ENCODE measurements at places on chromosomes 11 and 22.

DNA sequence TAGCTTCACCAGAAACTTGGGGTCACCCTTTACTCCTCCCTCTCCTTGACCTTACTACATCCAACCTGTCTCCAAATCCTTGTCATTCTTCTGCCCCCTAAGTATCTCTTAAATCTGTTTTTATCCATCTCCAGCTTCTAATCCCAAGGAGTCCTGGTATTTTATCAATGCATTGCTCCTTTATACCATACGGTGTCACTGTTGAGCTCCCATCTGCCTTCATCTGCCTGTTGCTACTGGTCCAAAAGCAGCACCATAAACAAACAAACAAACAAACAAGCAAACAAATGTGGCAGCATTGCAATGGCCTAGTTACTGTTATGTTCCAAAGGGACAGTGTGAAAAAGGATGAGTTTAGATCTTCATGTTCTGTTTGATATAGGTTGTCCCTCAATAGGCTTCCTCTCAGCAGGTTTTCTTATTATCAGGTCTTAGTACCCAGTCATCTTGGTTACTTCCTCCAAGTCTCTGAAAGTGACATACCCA is 34.2 kb downstream of the DNHD1 start:
- no peak for DNase-seq

DNA sequence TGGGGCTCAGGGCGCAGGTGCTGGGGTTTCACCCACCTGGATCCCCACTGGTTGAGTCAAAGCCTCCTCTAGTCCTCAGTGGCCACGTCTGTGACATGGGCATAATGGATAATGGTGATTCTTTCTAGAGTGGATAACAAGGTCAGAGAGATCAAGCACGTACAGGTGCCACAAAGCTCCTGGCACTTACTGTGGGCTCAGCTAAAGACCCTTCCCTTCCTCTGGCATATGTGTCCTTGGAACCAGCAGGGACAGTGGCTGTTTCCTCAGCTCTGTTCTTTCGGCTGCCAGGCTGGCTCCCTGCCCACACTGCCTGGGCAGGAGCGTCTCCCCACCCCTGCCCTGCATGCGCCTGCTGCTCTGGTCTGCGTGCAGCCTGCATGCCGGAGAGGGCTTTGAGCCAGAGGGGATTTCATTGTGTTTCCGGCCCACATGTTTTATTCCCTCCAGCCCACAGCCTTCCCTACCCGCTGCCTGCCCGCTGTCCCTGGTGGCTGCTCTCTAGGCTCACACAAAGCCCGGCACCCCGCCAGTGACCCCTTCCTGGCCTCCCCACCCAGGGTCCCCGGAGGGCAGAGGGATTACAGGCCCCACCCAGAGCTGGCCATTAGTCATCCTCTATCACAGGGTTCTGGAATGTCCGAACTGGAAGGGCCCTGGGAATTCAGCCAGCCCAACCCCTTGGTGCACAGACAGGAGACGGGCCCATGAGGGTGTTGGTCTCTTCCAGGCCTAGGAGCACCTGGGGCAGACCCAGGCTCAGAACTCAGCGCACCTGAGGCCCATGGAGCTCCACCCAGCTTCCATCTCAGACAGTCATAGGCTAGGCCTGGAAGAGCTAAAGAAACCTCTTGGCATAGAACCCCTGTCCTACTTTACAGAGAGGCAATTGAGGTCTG is 55.3 kb upstream of the GCAT start:
- DNase-seq: no peak

DNA sequence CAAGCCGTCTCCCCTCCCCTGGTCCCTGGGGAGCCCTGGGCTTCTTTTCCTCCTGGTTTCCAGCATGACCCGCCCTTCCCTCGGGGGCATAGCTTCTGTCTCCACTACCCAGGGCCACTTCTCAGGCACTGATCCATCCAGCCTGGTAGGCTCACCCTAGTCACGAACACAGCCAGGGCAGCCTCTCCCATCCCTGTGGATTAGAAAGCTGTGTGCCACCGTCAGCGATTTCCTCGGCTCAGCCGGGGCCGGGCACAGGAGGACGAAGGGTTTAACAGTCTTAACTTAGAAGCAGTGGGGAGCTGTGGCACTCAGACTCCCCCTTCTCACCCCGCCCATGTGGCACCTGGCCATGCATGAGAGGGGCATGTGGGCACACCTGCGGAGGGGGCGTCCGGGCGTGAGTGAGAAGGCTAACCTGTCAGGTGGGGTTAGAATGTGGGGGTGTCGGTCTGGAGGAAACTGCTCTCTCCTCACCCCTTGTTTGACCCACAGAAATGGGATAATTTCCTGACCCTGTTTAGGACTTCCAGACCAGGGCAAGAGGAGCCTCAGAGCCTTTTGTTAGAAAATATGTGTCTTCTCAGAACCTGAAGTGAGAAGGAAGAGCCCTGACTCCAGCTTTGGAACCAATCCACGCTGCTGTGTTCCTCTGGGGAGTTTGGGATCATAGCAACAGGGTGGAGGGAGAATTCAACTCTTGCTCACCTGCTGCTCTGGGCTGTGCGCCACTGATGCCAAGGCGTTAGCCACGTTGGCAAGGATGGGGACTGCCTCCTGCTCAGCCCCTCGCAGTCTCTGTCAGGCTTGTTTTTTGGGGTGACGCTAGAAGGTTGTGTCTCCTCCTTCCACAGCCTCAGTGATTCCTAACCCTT is 14.6 kb downstream of the GLB1L2 start:
- DNase-seq: no peak

DNA sequence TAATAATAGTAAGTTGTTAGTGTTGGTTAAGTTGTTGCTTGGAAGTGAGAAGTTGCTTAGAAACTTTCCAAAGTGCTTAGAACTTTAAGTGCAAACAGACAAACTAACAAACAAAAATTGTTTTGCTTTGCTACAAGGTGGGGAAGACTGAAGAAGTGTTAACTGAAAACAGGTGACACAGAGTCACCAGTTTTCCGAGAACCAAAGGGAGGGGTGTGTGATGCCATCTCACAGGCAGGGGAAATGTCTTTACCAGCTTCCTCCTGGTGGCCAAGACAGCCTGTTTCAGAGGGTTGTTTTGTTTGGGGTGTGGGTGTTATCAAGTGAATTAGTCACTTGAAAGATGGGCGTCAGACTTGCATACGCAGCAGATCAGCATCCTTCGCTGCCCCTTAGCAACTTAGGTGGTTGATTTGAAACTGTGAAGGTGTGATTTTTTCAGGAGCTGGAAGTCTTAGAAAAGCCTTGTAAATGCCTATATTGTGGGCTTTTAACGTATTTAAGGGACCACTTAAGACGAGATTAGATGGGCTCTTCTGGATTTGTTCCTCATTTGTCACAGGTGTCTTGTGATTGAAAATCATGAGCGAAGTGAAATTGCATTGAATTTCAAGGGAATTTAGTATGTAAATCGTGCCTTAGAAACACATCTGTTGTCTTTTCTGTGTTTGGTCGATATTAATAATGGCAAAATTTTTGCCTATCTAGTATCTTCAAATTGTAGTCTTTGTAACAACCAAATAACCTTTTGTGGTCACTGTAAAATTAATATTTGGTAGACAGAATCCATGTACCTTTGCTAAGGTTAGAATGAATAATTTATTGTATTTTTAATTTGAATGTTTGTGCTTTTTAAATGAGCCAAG is 2.7 kb downstream of the NEAT1 start:
- peak; percentile 82 for DNase-seq

DNA sequence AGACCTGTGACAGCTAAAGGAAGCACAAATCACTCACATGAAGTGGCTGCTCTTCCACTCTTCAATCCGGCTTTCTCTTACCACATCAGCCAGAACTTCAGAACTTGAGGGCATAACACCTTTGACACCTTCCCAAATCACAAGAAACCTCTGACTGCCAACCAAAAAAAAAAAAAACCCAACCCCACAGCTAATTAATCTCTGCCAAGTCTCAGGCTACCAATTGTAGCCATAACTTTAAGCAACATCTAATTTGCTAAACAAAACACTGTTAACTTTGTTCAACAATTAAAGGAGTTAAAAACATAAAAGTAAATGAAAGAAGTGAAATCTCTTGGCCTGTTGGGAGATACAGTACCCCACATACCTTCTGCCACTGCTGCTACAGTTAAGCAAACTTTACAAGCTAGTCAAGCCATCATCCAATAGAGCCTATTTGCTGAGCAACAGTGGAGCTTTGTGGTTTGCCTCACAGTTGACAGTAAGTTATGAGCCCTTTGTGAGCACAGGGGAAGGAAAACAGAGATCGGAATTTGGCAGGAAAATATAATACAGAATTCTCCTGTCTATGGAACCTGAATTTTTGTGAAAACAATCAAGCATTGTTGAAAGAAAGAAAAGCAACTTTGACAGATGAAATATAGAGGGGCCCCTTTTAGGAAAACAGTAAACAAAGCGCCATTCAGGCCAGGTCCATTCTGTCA is at the start of gene SOX6:
SOX6 (minus strand) TSS at position 490 of the 704 bp plus-strand sequence. CDS start 15,298 bp downstream, outside the sequence.
- DNase-seq: no peak

- no peak for DNase-seq
Measured at GRCh38 chr22:38049812-38050619, 7.2 kb upstream of the PICK1 start.

- DNase-seq: no peak
Measured at GRCh38 chr11:101126551-101127196, 2.9 kb downstream of the PGR start.

DNA sequence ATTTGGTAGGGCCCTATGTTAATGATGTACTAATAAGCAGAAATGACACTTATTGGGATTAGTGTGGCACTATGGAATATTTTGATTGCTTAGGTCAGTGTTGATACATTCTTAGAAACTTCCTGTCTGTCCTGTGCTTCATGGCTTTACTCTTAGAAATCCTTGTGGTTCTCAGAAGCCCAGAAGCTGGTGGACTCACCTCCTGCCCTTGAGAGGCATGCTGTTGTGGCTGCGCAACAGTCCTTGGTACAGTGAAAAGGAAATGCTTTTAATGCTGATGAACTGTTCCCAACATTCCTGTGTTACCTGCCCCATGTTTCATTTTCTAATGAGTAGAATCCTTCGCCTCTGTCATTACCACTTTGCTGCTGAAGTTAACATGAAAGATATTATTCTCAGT is 52.4 kb upstream of the MYO18B start:
- DNase-seq: no peak

- no peak for DNase-seq
Measured at GRCh38 chr11:68047437-68048290, 8.8 kb downstream of the TCIRG1 start.

GRCh38 chr11:10580623-10581022 is 12.2 kb upstream of the LYVE1 start:
- DNase-seq: no peak

DNA sequence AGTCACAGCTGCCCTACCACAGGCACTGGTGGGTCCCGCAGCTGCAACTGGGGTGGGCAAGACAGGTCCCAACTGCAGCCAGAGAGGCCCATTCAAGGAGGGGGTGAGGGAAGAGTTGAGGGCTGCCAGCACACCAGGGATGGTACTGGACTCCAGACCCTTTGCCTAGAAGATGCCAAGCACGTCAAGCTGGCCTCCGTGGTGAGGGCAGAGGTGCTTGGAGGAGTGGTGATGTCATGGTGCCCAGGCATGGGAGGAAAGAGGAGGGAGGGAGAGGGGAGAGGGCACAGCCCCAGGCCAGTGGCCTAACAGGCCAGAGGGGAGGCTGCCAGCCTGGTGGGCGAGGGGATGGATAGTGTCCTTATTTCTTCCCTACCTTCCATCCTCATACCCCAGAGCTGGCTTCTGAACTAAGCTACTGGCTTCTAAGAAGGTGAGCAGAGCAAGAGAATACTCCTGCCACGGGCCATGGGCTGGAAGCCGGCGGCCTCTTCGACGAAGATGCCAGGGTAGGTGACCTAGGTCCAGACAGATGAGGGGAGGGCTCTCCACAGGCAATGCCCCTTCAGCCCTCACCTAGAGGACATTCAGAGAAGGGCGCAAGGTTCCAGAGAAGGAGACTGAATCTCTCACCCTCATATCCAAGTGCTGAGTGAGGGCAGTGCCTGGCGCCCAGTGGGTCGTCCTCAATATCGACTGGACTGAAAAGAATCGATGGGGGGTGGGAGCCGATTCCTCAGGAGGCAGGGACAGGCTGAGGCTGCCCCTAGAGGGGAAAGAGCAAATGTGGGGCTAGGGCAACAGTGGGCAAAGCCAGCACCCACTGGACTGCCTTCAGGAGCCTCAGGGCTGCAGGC is 1.8 kb downstream of the SYT7 start:
- no peak for DNase-seq

DNA sequence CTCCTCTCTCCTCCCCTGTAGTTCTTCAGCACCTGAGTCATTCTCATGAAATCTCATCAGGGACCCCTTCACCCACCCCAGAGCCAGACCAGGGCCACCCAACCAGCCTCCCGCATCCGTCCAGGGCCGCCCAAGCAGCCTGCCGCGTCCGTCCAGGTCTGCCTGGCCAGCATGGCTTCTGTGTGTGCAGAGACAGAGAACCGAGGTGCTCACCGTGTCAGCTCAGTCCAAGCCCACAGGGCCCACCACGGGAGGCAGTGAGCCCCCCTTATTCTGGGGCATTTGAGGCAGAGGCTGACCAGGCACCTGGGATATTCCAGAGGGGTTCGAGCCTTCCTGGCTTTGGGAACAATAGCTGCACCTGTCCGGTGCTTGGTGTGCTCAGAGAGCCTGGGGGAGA is 1117.3 kb downstream of the BRD1 start:
- no peak for DNase-seq

DNA sequence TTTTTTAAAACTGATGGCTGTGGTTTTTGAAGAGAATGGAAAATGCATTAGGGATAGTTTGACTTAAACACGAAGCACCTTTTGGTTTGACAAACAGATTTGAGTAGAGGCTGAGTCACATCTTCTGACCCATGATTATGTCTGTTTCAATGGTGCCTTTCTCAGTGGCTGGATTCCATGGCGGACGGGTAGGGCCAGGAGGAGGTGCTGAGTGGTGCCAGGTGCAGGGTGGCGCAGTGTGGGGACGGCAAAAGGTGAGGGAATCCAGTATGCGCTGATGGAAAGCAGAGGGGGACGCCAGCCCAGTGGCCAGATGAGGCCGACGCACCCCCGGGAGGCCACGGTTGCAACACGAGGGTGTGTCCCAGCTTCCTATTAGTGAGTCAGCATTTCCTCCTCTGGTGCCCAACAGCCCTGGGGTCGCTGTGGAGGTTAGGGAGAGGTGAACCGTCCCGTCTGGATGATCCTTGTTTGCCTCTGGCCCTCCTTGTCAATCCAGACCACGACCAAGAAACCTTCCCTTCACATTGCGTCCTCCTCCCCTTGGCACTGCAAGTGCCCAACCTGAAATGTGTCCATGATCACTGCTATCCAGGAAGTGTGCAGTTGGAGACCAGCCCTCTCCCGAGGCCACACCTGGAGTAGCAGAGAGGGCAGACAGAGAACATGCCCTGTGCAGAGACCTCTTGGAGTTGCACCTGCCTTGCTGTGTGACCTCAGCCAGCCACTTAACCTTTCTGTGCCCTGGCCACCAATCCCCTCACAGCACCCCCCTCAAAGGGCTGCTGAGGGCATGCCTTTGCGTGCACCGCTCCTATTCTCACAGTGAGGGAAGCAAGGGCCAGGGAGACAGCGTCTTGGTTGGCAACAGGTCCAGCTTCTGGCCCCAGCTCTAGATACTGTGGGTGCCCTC is 32.5 kb upstream of the ATXN10 start:
- no peak for DNase-seq

- no peak for DNase-seq
Measured at GRCh38 chr11:44506375-44507016, 59.0 kb upstream of the CD82 start.
